ENCODE measurements at places on chromosomes 1 and 21.

- DNase-seq, result no peak
Observed at GRCh38 chr21:43734131-43734927, 15.4 kb downstream of the PDXK start.

DNA sequence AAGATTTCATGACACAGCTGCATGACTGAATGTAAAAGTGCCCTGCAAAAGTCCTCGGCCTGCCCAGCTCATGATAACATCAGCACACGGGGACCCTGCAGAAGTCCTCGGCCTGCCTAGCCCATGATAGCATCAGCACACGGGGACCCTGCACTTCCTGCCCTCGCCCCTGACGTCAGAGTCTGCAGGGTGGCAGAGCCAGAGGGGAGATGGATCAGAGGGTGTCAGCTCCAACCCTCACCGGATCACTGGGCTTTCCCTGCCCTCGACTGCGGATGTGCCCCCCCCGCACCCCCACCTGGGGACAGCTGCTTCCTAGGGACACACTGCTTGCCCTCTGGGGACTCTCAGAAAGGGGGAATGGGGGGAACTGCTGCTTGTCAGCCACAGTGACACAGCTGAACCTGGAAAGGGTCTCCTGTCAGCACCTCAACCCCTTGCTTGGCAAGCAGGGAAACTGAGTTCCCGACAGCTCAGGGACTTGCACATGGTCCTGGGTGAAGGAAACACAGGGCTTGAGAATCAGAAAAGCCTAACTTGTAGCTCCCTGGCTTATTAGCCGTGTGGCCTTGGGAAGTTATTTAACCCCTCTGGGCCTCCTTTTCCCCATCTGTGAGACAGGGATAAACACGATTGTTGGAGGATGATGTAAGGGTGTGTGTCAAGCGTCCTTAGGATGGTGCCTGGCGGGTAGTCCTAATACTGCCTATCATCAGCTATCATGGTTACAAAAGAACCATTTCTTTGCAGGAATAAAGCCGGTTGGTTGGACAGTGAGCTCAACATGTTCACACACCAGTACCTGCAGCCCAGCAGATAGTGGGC, 8.3 kb upstream of the MIIP start:
- DNase-seq, result no peak

DNA sequence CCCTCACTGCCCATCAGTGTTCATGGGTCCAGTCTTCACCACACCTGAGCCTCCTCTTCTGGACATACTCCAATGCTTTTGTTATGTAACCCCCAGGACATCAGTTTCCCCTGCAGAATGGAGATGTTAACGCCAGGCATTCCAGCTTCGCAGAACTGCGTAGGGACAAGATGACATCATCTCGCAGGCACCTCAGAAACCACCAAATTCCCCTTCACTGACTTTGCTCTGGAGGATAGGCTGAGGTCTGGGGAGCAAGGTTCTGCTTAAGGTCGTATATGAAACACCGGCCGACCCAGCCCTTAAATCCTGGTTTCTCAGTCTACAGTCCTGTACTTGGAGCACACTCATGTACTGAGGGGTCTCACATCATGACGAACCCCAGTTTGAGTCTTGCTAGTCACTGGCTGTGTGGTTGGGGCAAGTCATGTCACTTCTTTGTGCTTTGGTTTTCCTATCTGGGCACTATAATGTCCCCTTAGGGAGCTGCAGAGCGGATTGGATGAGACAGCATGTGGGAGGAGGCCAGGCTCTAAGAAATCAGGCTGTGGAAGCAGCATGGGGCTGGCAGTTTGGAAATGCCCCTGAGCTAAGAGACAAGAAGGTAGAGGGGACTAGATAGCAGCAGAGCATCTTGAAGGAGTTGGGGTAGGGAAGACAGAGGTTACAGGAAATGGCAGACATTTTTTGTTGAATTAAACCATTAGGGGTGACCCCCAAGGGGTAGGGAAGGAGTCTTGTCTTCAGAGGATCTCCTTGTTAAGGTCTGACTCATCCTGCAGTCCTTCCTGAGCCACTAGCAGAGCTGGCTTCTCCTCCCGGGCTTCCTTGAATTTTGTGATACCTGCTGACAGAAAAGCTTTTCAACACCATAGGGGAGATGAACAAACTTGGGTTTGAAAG, 138.3 kb downstream of the FOXD2 start:
- DNase-seq, result no peak

DNA sequence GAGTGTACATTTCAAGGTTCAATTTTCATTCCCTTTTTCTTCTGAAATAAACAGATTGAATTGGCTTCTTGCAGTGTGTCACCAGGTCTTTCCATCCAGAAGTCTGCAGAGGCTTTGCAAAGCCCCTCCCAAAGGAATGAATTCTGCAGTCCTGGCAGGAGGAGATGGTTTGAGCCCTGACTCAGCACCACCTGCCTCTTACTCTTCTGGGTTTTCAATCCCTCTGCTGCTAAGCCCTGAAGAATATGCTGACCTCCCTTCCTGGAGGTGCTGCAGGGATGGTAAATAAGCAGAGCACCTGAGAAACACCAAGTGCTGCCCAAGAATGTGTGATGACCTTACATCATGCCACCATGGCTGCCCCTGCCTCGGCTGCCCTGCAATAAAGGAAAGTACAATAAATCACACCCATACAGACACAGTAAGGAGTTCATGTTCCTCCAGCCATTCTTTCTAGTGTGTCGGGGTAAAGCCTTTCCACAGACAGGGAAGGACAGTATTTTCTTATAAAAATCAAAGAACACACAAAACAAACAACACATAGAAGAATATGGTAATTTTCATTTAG, 209.2 kb downstream of the ZNF326 start:
- DNase-seq, result no peak

DNA sequence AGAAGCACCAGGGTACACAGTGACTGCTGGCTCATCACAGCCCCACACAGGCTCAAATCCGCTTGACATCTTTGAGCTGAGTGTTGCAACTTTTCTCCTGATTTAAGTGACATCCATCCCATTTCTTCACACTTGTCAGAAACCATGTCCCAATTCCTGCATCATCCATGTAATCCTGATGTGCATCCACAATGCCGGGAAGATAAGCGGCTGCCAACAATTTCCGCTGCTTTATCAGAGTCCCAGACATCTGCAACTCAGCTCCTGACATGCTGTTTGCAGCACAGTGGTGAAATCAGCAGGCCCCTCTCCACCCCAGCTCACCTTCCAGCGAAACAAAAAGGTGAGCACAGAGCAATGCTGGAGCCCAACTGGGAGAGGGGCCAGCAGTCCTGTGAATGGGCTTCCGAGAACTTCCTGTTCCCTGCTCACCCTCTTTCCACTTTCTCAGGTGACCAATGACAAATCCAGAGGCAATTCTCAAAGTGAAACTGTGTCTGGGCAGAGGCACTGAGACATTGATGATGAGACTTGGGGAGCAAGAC, 581.0 kb downstream of the AJAP1 start:
- no peak for DNase-seq
